MG63 (cell line): ENCODE measurements at places on chromosomes 5 and 9.
A peak's percentile ranks its signal among the peaks of the same experiment; 100 is the strongest.

GRCh38 chr9:81239388-81239787, 450.0 kb downstream of the TLE1 start:
- DNase-seq, result no peak

DNA sequence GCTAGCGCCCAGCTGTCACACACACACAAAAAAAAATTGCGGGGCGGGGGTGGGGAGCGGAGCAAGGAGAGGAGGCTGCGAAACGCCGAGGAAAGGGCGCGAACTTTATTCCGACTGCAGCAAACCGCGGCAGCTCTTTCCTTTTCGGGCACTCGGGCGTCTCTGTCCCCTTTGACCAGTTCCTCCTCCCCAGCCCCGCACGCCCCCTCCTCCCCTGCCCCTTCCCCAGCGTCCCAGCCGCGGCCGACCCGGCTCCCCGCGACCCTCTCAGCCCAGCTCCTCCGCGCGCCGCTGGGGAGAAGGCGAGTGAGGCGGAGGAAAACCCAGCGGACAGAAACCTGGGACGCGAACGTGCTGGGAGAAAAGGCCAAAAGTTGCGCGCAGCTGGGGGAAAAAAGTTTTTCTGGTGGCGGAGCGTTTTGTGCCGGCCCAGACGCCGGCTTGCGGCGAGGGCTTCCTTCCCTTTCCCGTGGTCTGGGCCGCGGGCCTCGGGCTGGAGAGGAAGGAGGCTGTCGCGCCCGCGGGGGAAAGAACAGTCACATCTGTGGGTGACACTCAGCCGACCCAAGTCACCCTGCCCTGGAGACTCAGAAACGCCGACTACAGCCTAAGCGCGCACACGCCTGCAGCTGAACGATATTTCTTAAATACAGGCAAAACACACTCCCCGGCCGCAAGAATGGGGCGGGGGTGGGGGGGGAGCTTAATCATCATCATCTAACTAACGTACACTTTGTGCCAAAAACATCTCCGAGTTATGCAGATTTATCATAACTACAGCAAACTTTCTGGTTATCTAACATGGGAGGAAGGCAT, 1.1 kb upstream of the BNC2 start:
- DNase-seq, result peak; percentile 89

DNA sequence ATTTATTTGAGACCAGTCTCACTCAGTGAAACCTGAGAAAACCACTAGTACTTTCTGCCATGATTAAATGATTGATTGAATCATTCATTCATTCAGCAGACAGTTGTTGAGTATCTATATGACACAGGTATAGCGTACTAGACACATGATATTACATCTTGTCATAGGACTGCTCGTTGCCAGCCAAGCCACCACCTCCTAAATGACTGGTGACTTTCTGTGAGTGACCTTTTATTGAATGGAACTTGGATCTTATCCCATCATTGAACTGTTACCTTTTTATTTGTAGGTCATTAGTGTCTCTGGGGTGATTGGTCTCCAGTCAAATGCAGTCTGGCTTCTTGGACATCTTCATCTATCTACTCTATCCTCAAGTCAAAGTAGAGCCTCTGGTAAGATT, 80.7 kb downstream of the HACD4 start:
- DNase-seq, result no peak

GRCh38 chr5:119353213-119353612, 2.6 kb upstream of the TNFAIP8 start:
- DNase-seq, result no peak

DNA sequence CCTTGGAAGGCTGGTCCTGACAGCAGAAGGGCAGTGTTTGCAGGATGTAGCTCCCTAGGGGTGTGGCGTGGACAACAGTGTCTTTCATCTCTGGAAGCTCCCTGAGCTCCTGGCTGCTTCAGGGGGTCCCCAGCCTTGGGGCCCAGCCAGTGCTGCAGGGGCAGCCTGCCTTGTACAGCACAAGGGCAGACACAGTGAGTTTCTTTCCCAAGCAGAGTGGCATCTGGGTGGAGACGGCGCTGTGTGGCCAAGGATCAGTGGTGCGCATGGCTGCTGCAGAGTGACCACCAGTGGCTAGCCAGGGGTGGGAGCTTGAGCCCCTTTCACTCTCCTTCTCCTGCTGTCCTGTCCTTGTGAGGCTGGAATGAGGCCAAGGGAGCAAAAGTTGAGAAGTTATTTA, 7.6 kb upstream of the IRX4 start:
- DNase-seq, result no peak

DNA sequence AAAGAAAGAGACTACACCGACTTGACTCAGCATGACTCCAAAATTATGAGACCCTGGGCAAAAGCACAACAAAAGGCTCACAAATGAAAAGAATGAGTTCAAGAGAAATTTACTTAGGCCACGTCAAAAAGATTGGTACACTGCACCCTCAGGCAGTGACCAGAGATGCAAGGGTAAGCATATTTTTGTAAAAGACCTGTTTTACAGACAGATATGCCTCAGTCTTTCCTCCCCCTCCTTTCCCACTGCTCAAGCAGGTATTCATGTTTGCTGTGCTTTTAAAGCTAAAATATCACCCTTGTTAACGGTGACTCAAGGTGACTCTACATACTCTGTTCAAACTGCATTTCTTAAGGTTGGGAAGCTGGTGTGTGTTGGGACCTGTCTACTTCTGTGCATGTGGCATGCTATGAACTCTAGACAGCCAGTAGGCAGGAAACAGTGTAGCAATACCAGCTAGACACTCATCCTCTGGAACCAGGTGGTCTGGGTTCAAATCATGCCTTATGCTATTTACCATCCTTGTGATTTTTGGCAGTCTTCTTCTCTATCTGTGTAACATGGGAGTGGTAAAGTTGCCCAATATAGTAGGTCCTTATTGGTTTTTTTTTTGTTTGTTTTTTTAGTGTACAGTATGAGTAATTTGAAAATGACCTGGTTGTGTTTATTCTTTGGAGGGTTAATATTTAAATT, 98.7 kb downstream of the TLE4 start:
- no peak for DNase-seq

DNA sequence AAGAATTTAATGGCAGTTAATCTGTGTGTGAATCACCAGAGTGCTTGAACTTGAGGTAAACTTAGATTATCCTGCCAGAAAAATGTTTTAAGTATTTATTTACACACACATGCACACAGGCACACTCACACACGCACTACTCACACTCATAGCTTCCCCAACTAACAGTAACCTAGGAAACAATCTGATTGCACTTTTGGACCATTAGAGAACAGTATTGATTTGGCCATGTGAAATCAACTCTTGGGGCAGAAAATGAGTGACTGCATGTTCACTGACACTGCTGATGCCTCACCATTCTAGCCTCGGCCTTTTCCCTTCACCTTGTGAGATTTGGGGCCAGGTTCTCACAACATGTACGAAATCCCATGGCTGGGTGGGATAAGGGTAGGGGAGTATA, 64.1 kb downstream of the SLC1A3 start:
- DNase-seq, result no peak

GRCh38 chr9:101445353-101446029, 9.9 kb upstream of the ALDOB start:
- DNase-seq, result no peak

GRCh38 chr9:4301971-4302427, 2.1 kb upstream of the GLIS3 start:
- peak; percentile 90 for DNase-seq
